ENCODE measurements at places on chromosomes 6 and 20.

GRCh38 chr20:44707018-44707579 lies 8.1 kb upstream of the CCN5 start:
- no peak for DNase-seq

- DNase-seq, result no peak
Observed at GRCh38 chr20:49892817-49893216, 22.5 kb downstream of the SPATA2 start.

DNA sequence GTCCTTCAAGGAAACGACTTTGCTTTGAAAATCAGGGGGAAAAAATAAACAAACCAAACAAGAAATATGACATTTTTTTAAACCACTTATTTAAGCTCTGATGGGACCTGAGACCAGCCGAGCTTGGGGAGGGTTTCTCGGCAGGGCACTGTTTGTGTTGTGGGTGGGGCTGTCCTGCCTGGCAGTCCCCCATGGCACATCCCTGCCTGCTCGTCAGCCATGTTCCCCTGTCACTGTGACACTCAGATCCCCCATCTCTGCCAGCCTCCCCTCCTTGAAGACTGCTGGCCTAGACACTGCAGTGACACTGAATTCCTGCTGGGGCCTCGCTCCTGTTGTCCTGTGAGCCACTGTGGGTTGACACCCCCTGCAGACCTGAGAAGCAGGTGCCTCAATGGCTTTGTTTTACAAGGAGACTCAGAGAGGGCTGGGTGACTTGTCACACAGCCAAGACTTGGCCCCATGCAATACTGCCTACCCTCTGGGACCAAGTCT lies 95.1 kb upstream of the PTPN1 start:
- DNase-seq, result no peak

GRCh38 chr6:158383542-158383941 lies 71.3 kb downstream of the TULP4 start:
- no peak for DNase-seq

DNA sequence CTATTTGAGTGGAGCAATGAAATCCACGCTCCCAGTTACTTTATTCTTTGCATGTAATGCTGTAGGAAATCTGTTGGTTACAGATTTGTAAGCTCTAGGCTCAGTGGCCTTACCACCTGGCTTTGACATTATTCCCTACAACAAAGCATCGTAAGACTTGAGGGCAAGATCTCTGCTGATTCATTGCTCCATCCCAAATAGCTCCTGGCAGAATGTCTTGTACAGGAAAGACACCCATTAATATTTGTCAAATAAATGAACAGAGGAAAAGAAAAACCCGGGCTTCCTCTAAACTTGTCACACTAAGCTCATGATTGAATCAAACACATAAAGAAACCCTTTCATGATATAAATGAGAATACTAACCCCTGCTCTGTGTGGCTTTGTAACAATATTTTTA lies 357.5 kb upstream of the RNF217 start:
- DNase-seq, result no peak

DNA sequence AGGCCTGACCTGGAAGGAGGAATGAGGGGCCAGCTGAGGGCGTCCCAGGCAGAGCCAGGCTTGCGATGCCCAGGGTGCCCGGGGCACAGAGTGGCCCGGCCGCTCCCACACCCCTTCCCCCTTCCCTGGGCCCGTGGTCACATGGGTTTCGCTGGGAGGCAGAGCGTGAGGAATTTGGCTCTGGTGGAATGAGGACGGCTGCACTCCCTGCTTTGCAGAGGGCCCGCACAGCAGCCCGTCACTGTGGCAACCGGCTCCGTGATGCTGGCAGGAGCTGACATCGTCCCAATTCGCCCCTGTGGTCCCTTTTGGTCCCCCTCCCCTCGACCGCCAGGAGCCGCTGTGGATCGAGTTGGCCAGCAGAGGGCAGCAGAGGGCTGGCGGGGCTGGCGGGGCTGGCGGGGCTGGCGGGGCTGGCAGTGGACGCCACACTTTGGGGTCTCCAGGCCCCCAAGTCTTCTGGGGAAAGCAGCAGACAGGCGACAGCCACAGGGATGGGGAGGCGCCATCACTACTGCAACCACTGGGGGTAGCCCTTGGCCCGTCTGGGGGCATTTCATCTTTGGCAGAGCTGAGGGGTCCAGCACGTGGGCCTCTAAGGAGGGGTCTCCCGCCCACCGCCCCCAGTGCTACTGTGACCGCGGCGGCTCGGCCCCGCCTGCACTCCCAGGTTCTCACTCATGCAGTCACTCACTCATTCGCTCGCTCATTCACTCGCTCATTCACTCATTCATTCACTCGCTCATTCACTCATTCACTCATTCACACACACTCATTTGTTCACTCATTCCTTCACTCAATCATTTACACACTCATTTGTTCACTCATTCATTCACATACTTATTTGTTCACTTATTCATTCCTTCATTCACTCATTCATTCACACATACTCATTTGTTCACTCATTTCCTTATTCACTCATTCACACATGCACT lies 49.7 kb upstream of the BHLHE23 start:
- peak; percentile 10 for DNase-seq

DNA sequence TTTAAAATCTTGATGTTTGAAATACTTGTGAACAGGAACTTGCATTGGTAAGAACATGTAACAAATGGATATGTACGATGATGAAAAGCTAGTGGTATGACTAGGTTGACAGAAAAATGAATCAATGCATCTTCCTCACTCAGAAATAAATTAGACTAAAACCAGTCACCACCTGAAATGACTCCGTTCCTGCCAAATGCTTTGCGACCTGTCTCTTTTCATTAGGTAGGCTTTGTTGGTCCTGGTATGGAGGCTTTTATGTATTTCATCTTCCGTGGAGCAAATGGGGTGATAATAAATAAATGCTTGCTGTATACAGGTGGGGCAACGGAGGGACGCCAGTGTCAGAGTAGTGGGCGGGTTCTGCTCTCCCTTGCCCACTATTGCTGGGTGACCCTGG lies 17.1 kb upstream of the ULBP3 start:
- DNase-seq, result no peak

DNA sequence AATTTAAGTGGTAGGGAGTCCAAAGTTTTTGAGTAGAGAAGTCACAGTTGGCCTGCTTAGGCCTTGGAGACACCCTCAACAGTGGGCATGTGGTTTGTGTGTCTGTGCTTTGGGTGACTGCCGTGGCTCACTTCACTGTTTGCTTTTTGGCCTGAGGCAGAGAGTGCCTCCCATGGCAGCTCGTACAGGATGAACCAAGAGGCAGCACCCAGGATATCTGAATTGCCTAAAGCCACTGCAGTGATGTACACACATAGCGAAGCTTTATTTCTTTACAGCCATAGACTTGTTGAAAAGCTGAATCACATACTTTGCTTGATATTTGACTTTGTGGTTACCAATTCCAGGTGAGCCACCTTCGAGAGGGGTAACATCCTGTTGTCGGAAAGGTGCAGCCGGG lies 21.6 kb downstream of the RREB1 start:
- DNase-seq, result no peak

- DNase-seq, result no peak
Observed at GRCh38 chr6:40948570-40948969, 90.5 kb downstream of the UNC5CL start.

DNA sequence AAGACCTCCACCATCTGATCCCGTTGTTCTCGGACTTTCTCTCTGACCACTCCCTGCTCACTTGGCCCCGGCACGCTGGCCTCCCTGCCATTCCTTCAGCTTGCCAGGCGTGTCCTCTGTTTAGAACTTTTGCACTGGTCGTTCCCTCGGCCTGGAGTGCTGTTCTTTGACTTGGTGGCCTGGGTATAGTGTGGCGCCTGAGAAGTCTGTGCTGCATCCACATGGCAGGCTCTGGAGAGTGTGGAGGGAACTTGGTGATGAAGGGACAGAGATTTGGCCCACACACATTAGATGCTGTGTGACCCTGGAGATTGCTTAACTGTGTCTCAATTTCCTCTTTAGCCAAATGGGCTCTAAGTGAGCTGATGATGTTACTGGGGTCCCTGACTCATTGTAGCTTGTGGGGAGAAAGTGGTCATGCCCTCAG lies 13.0 kb upstream of the TGM2 start:
- no peak for DNase-seq

DNA sequence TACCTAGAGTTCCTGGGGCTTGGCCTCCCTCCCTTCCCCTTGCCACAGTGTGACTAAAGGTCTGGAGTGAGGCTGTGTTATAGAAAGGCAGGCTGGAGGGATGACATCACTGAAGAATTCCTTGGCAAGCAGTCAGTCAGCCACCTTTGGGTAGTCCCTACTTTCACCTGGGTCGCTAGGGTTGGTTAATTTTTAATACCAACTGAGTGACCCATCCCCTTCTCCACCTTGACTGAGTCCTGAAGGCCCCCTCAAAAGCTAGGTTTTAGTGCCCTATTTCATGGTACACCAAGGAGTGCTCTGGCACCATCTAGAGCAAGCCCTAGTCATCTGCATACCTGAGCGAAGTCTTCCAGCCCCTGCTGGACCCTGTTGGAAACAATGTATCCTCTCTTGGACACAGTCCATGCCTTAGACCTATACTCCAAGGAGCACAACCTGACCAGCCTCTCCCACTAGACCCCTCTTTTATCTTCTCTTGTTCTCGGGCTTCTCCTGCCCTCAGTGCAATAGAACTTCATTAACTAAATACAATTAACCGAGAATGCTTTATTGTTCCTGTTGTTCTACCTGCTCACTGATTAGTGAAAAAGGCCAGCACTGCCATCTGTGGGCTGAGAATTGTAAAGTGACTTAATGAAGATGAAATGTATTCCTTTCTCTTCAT lies 44.6 kb downstream of the RIN2 start:
- DNase-seq, result no peak

DNA sequence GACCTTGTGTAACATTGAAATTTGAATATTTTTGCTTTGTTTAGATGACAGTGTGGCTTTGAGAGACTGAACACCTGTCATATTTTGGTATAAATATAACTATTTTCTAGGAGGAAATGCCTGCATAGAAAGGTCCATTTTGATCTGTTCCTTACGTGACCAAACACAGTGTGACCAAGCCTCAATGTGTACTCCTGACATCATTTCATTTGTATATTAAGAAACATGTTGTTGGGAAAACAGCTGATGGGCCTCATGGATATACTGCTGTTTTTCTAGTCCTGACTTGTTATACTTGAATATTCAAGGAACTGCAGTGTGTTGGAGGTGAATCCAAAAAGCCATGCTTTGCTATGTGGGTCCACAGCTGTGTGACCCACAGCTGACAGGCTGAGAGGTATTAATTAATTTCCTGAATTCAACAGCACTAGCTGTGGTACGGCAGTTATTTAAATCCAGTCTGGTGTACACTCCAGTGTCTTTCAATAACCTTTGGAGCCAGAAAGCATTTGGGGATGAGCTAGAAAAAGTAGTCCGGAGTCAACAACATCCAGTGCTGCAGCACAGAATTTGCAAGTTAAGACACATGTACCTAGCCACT lies 18.9 kb downstream of the NCOA7 start:
- no peak for DNase-seq

DNA sequence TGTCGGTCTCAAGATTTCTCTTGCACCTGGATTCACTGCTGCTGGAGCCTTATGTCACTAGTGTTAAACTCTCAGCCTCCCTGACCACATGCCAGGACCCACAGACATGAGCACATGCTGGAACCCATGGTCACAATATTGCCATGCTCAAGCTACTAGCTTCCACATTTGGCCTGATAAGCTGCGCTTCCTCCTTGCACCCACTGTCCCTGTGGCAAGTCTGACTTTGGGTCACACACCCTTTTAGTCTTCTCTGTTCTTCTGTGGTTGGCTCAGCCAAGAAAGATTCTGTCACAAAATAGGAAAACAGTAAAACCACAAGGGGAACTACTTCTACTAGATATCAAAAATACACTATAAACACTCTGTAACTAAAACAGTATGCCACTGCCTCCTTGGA lies 68.9 kb upstream of the HDAC2 start:
- no peak for DNase-seq

- no peak for DNase-seq
Observed at GRCh38 chr20:19934792-19935491, 82.2 kb upstream of the NAA20 start.

DNA sequence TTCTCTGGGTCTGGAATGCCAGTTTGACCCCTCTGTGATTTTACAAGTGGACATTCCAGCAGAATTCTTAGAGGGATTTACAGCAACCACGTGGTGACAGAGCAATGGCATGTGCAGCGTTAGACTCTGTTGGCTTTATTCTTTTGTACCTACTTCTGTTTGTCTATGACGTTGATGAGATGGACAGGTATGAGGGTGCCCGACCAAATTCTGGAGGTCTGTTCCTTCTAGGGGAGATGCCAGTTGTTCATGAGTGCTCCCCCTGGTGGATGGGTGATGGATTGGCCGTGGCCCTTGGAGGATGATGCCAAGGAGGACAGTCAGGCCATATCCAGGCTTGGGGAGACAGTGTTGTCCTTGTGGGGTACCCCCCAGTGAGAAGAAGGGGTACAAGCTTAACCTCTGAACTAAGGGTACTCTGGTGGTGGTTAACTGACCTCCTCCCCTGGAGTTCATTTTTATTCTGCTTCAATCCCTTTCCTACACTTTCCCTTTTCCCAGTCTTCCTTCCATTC lies 198.6 kb downstream of the DTNBP1 start:
- DNase-seq, result peak; percentile 49

DNA sequence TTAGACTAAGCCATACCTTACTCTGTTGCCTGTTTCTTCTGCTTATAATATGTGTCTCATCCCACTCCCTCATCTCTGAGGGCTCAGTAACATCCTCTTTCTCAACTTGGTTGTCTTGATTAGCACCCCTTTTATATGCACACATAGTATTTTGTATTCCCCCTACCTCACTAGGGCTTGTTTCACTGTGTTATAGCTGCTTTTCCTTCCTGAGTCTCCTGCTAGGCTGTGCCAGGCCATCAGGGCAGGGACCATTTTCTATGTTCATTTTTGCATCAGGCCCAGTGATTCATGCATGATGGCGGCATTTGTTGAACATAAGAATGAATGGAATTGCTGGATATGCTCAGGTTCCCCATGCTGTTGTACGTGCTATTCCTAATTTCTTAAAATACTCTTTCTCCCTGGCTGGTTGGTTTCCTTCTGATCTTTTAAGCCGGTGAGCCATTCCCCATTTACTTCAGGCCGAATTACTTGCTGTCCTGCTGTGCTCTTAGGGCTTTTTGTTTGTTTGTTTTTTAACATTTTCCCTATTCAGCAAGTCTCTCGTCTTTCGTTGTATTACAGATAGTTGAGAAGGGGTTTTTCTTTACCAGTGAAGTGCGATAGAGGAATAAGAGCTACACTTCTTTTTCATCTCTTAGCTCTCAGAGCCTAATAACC lies 183.2 kb downstream of the CARMIL1 start:
- no peak for DNase-seq

- no peak for DNase-seq
Observed at GRCh38 chr20:25308671-25309394, 60.9 kb downstream of the PYGB start.

DNA sequence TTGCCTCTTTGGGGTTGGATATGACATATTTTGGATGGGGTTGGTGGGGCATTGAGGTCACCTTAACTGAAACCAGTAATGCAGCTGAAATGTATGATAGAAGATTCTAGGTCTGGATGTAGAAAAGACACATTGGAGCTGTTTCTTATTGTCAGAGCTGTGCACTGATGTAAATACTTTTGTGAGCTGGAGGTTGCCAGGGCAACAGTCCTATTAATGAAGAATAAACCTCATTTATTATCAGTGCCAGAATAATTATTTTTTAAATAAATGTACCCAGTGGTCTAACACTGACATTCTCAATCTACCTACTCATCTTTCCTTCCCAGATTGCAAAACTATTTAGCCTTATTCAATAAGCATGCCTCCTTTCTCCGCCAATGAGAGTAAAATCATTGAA lies 57.0 kb downstream of the CAP2 start:
- DNase-seq, result no peak

Data from stimulated activated CD8-positive, alpha-beta memory T cell treated with anti-CD3 and anti-CD28 coated beads, Interleukin-12 subunit alpha, Interleukin-12 subunit beta, amount 100 ng/mL, for 1 hour (primary cell).